Ammon's horn (tissue), 1 donor: ENCODE measurements at places on chromosomes 11 and 22.
A peak's percentile ranks its signal among the peaks of the same experiment; 100 is the strongest.

- DNase-seq = no peak
These were observed 38.3 kb downstream of the C22orf31 start for GRCh38 chr22:29023172-29023796.

DNA sequence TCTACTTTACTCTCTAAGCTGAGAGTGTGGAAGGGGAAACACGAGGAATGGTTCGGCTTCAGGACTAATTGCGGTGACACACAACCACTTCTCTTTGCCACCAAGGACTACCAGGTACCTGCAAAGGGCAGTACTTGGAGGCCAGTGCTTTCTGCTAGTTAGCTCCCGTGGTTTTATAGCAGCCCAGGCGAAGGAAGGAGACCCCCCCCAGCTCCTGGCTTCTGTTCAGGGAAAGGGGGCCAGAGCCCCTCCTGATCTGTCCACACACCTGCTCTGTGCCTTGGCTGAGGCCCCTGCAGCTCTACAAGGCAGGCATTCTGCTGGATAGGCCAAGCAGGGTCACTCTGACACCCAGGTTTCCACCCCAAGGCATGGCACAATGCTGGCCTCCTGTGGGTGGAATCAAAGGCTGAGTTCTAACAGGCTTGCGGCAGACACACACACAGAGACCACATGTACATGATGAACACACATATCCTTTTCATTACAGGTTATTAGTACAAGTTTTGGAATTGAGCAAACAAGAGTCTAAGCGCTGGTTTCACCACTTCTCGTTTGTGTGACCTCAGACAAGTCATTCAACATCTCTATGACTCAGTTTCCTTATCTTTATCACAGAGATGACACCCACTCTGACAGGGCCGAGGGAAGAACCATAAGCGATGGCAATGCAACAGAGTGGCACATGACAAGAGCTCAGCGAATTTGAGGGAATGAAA lies 7.5 kb downstream of the SERPIND1 start:
- no peak for DNase-seq

DNA sequence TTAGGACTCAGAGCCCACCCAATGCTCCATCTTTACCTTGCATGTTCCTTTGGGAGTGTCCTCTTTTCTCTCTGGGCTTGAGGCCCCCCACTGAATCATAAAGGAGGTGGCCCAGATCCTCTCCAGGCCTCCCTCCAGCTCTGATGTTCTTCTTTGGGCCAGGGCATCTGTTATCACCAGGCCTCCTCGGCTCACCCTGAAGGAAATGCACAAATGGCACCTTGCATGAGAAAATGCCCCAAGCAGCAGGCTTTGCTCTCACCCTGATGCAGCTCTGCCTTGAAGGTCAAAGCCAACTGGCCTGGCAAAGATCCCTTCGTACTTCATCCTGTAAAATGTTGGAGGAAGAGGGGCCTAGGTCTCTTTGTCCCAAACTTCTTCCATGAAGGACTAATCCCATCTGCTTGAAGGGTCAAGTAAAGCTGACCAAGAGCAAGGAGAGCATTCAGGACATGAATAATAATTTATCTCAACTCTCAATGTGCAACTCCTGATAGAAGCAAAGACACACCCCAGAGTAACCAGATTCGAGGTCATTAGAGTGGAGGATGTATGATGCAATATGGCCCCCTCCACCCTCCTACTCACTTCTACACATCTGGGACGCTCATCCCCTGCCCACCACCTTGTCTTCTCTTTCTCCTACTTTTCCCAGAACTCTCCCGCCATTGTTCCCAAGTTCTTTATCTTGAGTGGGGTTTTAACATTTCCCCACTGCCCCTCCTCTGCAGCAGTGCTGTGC lies 9.5 kb downstream of the APOL6 start:
- DNase-seq = no peak

- no peak for DNase-seq
These were observed 1.6 kb downstream of the TCP11L1 start for GRCh38 chr11:33040862-33041453.

DNA sequence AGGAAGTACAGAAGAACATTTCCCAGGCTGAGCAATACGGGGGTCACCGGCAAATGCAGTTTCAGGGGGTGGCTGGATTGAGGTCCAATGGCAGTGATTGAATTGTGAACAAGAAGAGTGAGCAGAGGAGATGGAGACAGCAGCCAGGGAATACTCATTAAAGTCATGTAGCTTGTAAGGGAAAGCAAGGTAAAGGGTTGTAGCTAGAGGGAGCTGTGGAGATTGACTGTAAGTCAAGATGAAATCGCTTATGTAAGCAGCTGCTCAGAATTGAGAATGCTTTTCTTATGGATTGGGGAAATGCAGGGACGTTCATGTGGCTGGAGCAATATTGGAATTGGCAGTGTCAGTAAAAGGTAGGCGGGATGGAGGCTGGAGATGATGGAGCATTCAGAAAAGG lies 111.4 kb upstream of the TBCEL start:
- DNase-seq = peak; percentile 74

DNA sequence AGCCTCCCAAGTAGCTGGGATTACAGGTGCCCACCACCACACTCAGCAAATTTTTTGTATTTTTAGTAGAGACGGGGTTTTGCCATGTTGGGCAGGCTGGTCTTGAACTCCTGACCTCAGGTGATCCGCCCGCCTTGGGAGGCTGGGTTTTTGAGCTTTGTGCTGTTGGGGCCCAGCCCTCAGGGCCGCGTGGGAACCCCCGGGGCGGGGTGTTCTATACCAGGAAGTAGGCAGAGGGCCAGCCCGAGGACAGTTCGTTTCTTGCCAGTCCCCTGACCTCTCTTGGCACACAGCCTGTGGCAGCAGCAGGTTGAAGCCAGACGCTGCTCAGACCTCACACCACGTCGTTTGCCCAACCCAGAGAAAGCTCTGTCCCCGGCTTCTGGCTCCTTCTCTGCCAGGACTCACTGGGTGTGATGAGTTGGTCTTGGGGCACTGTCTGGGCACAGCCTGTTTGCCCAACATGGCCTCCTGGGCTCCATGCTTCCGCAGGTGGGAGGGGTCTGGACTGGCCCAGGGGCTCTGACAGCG lies 24.9 kb upstream of the CHKA start:
- DNase-seq = peak; percentile 62

DNA sequence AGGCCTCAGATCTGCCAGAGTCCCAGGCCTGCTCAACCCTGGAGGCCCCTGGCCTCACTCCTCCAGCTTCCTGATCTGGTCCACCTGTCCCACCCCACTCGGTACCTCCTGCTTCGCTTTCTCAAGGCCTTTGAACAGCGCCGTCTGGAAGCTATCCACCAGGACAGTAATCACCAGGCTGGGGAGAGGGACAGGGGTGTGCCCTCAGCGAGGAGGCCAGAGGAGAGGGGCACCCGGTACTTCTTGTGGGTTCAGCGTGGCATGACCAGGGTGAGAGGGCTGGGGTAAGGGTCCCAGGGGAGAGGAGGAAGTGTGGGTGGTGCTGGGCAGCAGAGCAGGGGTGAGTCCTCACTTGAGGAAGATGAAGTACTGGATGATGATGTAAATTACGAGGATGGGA lies 6.1 kb downstream of the CATSPER1 start:
- DNase-seq = no peak

- DNase-seq = no peak
These were observed 51.0 kb downstream of the NF2 start for GRCh38 chr22:29654420-29654819.

- no peak for DNase-seq
These were observed 166.3 kb upstream of the ZC3H12C start for GRCh38 chr11:109926941-109927340.

DNA sequence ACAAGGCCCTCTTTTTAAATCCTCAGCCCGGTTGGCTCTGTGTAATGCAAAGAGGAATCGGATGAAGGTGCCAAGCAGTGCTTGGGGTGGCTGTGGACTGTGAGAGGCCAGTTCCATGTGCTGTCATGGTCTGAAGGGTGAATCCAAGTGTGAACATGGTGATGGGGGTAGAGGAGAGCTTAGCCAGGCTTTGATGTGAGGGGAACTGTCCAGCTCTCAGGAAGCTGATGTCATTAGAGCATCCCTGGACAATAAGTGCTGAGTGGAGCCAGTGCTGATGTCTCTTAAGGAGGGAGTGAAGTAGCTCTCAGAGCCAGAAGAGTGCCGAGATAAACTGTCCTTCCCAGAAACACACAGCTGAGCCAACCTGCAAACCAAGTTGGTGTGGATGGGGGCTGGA lies 53.6 kb downstream of the NAV2 start:
- DNase-seq = no peak

DNA sequence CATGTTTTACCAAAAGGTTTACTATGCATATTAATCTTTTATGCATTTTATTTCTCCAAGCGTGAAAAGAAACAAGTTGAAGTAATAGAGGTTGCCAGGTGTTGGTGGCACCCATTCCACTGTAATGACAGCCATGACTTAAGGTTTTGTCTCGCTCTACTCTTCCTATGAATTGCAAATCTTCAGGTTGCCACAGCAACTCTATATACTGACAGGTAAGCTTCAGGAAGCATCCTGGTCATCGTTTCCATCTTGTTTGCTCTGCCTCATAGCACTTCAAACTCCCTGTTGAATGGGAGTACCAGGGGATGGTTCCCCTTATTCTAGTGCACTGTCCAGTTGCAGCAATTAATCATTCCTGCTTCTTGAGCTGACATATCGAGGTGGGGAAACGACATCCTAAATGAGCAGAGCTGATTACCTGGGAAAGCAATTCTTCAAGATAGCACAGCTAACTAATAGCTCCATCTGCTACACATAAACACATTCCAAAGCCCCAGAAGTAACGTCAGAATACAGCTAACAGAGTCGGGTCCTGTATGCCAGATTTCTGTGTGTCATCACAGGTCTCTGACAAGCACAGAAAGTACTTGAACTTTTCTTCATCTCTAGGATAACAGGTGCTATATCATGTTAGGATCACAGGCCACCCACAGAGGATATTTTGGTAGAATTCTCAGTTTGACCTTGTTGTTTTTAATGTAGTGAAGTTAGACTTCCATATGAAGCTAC lies 80.3 kb downstream of the CADM1 start:
- no peak for DNase-seq

DNA sequence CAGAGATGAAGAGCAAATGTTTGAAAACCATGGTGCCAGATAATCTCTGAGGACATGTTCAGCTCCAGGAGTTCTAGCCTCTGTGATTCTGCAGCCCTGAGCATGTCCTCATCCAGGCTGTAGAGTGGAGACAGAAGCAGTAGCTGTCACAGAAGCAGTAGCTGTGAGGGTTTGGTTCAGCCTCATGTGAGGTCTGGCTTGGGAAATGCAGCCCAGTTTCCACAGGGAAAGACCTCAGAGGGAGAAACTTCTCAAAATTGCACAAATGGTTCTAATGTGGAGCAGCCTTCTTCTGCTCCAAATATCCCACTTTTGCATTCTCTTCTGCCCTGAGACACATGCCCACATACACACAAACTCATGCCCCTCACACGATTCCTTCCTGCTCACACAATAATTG lies 48.4 kb downstream of the DBX1 start:
- no peak for DNase-seq

GRCh38 chr22:47276991-47277390 lies 514.5 kb downstream of the TBC1D22A start:
- no peak for DNase-seq

DNA sequence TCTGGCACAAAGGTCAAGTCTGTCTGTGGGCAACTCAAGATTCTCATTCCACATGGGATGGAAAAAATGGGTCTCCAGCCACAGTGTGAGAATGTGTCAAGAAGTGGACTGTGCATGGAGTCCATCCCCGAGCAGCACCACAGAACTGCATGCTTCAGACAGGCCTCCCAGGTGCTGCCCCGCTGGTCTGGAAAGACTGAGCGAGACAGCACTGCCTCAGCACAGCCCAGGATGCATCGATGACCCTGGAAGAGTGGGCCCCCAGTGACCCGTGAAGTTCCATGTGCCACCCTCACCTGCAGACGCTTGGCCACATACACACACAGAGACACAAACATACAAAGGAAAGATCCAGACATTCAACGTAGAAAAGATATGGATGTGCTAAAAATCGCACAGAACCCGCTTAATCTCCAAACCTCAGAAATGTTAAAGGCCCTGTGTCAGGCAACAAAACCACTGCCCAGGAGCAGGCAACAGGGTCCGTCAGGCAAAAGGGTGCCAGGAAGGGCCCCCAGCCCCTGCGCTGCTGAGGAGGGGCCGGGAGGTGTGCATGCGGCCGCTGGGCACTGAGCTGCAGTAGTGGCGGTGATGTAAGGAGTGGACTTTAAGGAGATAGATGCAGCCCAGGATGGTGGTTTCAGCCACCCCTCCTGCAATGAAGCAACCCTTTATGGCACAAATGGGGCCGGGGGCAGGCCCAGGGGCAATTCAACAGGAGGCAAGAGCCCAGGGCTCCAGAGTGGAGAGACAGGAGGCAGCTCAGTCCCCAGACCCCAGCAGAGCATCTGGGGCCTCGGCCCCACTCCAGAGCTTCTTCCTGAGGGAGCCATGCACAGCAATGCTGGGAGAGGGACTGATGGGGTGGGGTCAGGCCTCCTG lies 84.7 kb downstream of the DGCR2 start:
- no peak for DNase-seq

DNA sequence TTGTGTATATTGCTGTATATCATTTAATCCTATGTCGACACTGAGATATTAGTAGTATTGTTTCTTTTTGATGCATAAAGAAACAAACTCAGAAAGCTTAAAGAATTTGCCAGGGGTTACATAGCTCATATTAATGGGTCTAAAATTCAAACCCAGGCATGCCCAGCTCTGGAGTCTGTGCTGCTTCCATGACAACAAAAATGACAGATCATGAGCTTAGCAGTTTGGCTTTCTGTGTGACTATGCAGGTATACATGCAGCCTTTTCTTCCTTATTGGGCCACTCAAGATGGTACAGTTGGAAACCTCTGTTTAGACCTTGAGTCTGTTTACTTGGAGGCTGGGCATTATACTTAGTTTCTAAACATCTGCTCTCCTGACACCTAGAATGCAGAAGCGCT lies 220.5 kb upstream of the TENM4 start:
- no peak for DNase-seq

DNA sequence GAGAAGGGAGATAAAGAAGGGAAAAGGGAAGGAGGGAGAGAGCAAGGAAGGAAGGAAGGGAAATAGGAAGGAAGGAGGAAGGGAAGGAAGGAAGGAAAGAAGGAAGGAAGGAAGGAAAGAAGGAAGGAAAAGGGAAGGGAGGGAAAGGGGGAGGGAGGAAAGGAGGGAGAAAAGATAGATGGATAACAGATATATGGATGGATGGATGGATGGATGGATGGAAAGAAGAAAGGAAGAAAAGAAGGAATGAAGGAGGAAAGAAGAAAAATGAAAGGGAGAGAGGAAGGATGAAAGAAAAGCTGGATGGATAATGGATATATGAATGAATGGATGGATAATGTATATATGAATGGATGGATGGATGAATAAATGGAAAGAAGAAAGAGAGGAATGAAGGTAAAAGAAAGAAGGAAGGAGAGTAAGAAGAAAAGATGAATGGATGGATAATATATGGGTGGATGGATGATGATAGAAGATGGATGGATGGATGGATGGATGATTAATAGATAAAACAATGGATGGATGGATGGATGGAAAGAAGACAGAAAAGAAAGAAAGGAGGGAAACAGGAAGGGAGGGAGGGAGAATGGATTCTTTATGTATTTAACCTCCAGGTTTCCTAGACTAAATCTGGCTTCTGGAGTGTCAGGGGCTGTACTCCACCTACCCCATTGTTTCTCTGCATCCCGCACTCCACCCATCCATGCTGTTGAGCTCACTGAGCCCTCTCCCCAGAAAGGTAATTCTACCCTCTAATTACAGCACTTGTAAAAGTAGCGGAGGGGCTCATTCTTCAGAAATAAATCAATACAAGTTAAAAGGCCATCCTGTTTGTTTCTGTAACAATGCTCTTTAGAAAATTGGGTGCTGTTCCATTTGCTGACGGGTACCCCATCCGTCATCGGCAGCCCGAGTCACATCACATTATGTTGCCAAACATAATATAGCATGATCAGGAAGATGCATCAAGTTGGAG lies 506.1 kb downstream of the MIAT start:
- DNase-seq = no peak

- DNase-seq = no peak
These were observed 3.2 kb downstream of the TTLL12 start for GRCh38 chr22:43183496-43184277.
